ENCODE measurements at places on chromosomes 5 and 9.

DNA sequence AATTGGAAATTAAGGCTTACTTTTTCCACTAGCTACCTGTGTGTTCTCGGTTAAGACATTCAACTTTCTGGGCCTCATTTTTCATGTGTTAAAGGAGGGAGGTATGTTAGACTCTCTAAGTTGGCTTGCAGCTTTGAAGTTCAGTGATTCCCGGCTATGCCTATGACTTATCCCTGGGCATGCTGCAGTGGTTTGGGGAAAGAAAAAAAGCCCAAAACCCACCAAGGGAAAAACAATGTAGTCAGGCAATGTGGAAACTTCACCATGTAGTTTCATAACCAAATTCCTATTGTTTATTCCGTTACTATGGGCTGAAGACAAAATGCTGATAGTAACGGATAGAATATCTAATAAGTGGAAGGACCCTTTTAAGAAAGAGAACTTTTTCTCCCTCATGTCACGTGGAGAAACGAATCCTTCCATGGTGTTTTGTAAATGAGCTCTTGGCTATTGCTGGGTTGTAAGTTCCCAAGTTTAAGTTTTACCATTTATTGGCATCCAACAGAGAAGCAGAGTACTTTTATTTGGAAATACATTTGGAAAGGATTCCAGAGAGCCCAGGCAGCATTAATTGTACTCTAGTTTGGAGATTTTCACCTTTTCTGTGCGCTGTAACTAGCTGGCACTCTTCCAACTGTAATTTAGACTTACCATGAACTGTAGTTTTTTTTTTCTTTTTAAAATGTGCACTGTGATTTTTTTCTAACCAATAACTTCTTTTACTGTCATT, 84.9 kb upstream of the MPDZ start:
- no peak for DNase-seq

DNA sequence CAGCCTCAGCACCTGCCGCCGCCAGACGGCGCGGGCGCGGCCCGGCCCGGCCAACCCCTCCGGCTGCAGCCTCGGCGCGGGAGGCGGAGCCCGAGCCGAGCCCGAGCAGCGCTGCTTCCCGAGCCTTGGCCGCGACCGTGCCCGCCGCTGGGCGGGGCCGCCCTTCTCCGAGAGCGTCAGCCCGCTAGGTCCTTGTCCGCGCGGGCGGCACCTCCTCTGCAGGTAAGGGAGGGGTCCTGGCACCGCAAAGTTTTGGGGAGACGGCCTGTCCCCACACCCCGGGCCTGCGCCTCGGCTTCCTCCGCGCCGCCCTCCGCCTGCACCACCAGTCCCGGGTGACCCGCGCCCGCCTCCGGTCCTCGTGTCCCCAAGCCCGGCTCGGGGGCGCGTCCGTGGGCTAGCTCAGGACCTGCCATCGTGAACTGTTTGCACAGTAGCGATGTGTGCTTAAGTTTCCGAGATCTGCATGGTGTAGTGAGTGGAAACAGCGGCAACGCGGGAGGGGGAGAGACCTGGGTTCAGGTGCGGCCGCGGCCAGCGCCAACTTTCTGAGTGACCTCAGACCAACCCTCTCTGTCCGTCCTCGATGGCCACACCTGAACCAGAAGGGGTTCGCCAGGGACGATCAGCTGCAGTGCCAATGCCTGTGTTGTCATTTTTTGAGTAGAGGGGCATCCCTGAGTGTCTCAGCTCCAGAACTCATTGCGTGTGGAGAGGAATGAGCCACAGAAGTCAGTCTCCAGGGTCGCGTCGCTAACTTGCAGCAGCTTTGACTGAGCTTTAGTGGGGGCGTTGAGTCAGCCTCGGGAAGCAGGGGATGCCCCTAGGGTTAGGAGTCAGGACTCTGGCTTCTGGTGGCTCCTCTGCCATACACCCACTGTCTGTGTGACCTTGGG, at the start of gene FRMPD1:
FRMPD1 (plus strand) TSS at position 82 of the 896 bp plus-strand sequence. CDS start 41,688 bp downstream, outside the sequence.
- no peak for DNase-seq

GRCh38 chr5:100270023-100270771, 265.0 kb upstream of the FAM174A start:
- no peak for DNase-seq

GRCh38 chr5:98128271-98128670, 645.2 kb upstream of the RGMB start:
- no peak for DNase-seq

- DNase-seq: no peak
Observed at GRCh38 chr9:78171651-78172050, 64.2 kb upstream of the CEP78 start.

GRCh38 chr9:124897570-124898460, 35.9 kb downstream of the ARPC5L start:
- DNase-seq: no peak

GRCh38 chr9:126521089-126521488, 92.6 kb upstream of the LMX1B start:
- no peak for DNase-seq

- DNase-seq: peak; percentile 13
Observed at GRCh38 chr5:132526290-132526973, 16.9 kb downstream of the IL5 start.

- DNase-seq: no peak
Observed at GRCh38 chr5:63262185-63262981, 683.8 kb downstream of the LRRC70 start.

DNA sequence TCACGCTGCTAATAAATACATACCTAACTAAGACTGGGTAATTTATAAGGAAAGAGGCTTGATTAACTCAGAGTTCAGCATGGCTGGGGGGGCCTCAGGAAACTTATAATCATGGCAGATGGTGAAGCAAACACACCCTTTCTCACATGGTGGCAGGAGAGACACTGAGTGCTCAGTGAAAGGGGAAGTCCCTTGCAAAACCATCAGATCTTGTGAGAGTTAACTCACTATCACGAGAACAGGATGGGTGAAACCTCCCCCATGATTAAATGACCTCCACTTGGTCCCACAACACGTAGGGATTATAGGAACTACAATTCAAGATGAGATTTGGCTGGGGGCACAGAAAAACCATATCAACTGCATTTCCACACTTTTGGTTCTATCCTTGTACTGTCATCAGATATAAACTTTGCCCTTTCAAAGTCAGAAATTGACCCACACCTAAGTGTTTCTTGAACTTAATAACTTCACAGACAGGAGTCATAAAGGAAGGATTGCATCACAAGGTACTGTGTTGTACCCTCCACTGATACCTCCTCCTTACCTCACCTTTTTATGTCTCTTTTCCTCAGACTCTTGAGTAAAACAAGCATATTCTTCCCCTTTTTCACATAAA, 319.1 kb upstream of the PIK3R1 start:
- DNase-seq: no peak

DNA sequence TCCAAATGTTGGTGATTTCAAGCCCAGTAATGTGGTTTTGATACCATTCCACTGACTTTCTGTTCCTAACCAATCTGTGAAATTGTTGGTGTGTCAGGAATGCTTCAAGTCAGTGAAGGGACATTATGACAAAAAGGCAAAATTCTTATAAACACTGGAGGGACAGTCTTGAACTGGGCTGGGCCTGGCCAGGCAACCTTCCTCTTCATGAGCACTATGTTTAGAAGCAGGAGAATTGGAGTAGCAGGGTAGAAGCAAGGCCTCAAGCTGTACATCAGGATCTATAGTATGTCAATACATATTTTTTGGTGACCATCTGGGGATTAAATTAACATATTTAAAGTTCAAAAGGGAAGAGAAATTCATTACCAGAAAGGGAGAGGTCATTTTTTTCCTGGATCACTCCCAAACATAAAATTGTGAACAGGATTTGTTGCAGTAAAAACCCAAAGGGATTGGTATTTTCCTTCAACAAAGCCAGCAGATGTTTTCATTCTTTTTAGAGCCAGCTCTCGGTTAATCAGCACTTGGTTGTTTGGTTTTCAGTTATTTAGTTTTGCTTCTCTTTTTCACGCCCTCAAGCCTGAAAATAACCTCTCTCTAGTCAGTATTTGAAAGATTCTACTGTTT, 77.9 kb upstream of the PIK3R1 start:
- DNase-seq: no peak

- DNase-seq: no peak
Observed at GRCh38 chr9:125525921-125526631, 180.9 kb downstream of the MAPKAP1 start.

GRCh38 chr5:153782589-153783361, 255.9 kb downstream of the FAM114A2 start:
- DNase-seq: no peak

DNA sequence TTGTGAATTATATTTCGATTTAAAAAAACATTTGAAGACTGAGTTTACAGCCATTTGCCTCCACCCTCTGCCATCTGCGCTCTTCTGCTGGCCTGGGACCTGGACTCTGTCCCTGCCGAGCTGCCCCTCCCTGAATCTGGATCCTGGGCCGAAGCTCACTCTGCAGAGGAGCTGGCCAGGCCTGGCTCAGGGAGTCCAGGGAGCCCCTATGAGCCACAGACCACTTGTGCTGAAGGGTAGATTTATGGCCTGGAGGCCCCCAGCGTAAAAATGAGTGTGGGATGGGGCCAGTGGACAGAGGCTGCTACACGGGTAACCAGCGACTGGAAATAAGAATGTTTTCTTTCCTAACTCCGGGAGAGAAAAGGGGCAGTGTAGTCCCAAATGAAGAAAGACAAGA, 129.8 kb downstream of the FGF18 start:
- no peak for DNase-seq

GRCh38 chr5:139696894-139697658, 48.9 kb downstream of the CXXC5 start:
- no peak for DNase-seq

DNA sequence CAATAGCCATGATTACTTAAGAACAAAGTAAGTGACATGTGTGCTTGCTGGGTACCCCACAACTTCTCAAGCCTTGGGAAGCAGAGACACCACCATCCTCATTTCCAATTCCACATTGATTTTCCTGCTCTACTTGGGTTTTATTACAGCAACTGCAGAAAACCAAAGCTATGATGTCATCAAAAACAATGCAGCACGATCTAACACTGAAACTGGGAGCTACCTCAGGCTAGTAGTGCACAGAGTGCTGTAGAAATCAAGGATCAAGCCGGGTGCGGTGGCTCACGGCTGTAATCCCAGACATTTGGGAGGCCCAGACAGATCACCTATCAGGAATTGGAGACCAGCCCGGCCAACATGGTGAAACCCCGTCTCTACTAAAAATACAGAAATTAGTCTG, 174.4 kb upstream of the MSX2 start:
- no peak for DNase-seq

GRCh38 chr5:76083555-76084495, 642 bp downstream of the SV2C start:
- no peak for DNase-seq

- no peak for DNase-seq
Observed at GRCh38 chr9:27371382-27371781, 74.4 kb upstream of the EQTN start.

GRCh38 chr5:129382921-129383672, 77.0 kb upstream of the ADAMTS19 start:
- DNase-seq: no peak

- no peak for DNase-seq
Observed at GRCh38 chr9:113219186-113219936, 1.7 kb downstream of the FKBP15 start.

DNA sequence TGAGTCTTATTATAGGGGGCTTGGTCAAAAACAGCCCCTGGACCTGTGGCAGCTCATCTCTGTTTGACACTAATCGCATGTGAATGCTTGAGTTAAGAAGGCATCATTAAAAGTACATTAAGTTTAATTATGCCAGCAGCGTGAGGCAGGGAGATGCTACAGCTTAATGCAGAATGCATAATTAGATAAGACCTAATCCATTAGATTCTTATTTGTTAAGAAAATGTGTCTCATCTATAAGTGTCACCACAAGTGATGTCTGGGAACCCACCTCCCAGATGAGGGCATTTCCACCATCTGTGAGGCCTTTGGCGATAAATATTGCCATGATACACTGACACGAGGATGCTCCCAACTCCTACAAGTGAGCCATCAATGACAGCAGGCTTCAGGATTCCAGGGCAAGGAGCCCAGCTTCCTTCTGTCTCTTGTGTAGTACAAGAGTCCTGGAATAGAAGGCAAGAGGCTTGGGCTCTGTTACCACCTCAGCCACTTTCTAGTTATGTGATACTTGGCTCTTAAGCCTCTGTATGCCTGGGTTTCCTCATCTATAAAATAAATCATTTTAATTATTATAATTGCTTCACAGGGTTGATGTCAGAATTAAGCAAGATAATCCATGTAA, 202.7 kb downstream of the FAM114A2 start:
- no peak for DNase-seq

GRCh38 chr9:132451276-132451675, 41.3 kb downstream of the CFAP77 start:
- peak; percentile 4 for DNase-seq

- no peak for DNase-seq
Observed at GRCh38 chr9:6876195-6876894, 118.6 kb downstream of the KDM4C start.

DNA sequence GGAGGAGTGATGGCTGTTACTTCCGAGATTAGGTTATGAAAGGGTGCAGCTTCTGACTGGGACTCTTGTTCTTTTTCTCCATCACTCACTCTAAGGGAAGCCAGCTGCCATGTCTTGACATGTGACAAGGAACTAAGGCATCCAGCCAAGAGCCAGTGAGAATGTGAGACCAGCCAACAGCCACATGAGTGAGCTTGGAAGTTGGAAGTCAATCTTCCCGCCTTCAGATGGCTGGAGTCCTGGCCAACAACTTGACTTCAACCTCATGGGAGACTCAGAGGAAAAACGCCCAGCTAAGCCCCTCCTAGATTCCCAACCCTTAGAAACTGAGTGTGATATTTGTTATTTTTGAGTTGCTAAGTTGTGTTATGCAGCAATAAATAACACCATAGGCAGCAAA, 201.1 kb downstream of the SNX18 start:
- no peak for DNase-seq

DNA sequence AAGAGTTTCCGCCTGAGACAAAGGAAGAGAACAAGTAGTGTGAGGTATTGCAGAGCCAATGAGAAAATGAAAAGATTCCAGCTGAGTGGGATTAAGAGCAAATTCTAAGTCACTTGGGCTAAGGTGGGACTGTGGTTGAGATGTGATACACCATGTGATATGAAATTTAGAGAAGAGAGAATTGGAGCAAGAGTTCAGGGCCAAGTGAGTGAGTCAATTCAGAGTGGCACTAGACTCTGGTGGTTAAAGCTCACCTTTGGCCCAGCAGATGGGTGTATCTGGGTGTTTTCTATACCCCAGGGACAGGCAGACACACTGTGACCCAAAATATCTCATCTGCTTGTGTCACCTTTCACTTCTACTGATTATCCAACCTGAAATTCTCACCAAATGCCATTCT, 368.1 kb downstream of the KCNN2 start:
- DNase-seq: no peak

GRCh38 chr5:140043508-140043872, 391 bp upstream of the NRG2 start:
- no peak for DNase-seq

DNA sequence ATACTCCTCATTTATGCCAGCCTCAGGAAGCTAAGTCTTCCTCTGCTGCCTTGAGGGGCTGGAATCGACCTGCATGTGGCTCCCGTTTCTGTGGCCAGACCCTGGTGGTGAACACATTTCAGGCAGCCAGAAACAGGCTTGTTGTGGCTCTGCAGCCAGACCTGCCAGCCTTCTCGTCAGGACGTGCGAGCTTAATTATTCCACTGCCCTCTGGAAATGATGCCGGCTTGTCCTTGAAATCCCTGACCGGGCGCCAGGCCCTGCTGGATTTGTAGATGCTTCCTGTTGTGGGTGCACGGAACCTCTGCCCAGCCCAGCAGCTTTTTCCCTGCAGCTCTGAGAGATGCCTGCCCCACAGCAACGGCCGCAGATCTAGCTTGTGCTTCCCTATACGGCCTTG, 41.6 kb downstream of the PDZD2 start:
- no peak for DNase-seq
